ENCODE measurements at places on chromosomes 4 and X.

DNA sequence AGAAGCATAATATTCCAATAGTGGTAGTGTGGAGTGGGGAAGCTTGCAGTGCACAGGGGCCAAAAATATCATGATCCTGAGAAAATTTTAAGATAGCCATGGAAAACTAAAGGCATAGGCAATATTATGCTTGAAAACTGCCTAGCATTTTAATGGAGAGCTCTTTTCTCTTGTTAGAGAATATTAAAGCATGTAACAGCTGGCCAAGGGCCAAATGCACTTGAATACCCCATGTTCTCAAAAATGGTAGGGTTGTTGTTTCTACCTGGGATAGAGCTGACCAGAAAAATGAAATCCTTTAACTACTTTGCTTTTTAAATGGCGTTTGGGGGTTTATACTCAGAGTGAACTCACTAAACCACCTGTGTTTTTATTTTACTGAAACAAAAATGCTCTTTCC lies 739.6 kb upstream of the SLIT2 start:
- no peak overlapping the region for H3K27ac ChIP-seq
- no peaks in the 10 kb centered on the region for H3K36me3 ChIP-seq
- H3K4me3 ChIP-seq: no peak overlapping the region
- H3K27me3 ChIP-seq: no peaks in the 10 kb centered on the region
- DNase-seq: no peak

DNA sequence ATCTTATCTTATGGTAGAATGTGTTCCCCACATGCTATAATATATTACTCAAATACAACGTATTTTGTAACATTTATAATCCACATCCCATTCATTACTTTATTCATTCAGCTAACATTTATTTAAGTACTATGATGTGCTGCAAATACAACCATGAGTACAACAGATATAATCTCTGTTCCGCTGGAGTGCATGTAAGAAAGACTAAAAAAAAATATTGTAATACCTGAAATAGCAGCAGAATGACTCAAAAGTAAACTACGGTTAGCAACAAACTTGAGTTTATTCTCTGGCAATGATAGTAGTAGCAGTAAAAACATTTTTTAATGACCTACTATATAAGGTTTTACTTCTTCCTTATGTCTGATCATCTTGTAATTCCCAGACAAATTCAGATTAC lies 1776.3 kb downstream of the STIM2 start:
- no peak overlapping the region for H3K27ac ChIP-seq
- no peaks in the 10 kb centered on the region for H3K4me1 ChIP-seq
- H3K27me3 ChIP-seq: no peaks in the 10 kb centered on the region
- no peaks in the 10 kb centered on the region for H3K36me3 ChIP-seq
- no peak for DNase-seq
- no peak overlapping the region for H3K4me3 ChIP-seq

GRCh38 chr4:1154126-1154522 lies 18.3 kb downstream of the SPON2 start:
- H3K4me1 ChIP-seq: peaks cover 10% of the 10 kb centered on the region
- peaks cover 2% of the 10 kb centered on the region for H3K27me3 ChIP-seq
- H3K36me3 ChIP-seq: no peaks in the 10 kb centered on the region
- peak overlapping the region; percentile 44 for H3K27ac ChIP-seq

GRCh38 chr4:46385946-46386345 lies 4.0 kb downstream of the GABRA2 start:
- no peaks in the 10 kb centered on the region for H3K36me3 ChIP-seq
- H3K27ac ChIP-seq: no peak overlapping the region
- no peak overlapping the region for H3K4me3 ChIP-seq
- DNase-seq: no peak
- peaks cover 49% of the 10 kb centered on the region for H3K27me3 ChIP-seq
- peaks cover 20% of the 10 kb centered on the region for H3K4me1 ChIP-seq

DNA sequence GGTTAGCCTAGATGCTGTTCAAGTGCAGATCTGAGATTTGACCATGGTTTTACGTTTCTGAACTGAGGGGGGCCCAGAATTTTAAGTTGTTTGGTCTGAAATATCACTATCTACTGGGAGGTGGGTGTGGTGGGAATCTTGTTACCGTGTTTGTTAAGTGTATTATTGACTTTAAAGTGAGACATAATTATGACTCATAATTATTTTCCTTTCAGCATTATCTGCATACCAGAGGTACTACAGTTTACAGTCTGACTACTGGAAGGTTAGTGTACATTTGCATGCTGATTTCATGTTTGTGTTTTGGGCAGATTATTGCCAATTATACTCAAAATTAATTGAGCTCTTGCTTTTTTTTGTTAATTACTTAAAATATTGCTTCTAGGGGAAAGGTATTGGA lies 101.5 kb downstream of the KDM6A start:
- no peak overlapping the region for H3K4me3 ChIP-seq
- no peaks in the 10 kb centered on the region for H3K27me3 ChIP-seq
- no peaks in the 10 kb centered on the region for H3K36me3 ChIP-seq
- H3K4me1 ChIP-seq: no peaks in the 10 kb centered on the region
- DNase-seq: no peak

DNA sequence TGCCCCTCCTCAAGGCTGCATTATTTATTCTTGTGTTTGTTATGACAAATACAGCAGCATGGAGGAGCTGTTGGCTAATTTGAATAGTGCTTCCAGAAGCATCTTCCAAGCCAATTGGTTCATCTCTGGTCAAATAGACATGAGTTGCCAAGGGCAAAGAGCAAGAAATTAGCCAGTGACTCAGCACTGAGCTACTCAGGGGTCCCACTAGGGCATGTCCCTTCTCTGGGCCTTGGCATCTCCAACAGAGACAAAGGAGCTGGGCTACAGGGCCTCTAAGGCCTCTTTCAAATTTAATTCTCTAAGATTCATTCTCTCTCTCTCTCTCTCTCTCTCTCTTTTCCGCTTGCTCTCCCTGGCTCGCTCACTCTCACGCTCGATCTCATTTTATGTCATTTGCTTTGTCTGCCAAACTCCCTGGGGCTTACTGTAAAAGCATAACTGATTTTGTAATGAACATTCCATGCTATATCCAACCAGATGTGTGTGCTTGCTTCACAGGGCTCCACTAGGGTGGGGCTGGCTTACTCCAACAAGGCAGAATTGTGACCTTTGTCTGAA lies 86.7 kb upstream of the MAGEA4 start:
- no peaks in the 10 kb centered on the region for H3K36me3 ChIP-seq
- peaks cover 10% of the 10 kb centered on the region for H3K4me1 ChIP-seq
- H3K27ac ChIP-seq: no peak overlapping the region
- H3K4me3 ChIP-seq: no peak overlapping the region
- H3K27me3 ChIP-seq: no peaks in the 10 kb centered on the region
- no peak for DNase-seq

DNA sequence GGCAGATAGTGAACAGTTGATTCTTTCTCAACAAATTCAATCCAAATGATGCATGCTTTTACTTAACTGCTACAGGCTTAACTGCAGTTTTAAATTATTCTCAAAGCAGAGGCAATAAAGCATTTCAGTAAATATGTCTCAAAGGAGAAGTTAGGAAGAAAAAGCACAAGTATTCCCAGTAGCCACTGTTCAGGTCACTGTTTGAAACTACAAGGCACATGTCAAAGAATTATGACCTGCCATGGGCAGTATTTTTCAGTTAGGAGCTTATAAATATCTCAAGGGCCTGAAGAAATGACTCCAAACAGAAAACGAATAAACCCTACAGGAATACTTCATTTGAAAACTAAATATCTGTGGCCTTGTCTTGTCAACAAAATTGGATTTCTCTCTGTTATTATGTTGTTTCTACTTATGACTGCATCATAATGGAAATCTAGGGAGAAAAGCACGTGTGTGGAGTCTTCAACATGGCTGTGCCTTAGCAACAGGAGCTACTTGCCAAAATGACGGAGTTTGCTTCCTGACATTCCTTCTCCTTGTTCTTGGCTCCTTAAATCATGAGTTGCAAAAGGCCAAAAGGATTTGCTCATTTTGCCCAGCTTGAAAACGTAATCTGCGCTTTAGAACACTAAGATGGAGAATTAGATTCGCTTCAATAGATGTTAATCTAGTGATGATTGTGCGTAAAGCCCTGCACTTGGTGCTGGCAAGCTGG lies 67.6 kb upstream of the GPR101 start:
- H3K27ac ChIP-seq: no peak overlapping the region
- H3K4me1 ChIP-seq: no peaks in the 10 kb centered on the region

GRCh38 chrX:40170830-40171512 lies 73.2 kb upstream of the BCOR start:
- DNase-seq: no peak
- no peaks in the 10 kb centered on the region for H3K27me3 ChIP-seq
- peaks cover 57% of the 10 kb centered on the region for H3K4me1 ChIP-seq

GRCh38 chrX:23742174-23742696 lies 841 bp downstream of the ACOT9 start:
- H3K4me1 ChIP-seq: no peaks in the 10 kb centered on the region
- no peaks in the 10 kb centered on the region for H3K27me3 ChIP-seq
- H3K4me3 ChIP-seq: peak overlapping the region; percentile 70
- DNase-seq: no peak

DNA sequence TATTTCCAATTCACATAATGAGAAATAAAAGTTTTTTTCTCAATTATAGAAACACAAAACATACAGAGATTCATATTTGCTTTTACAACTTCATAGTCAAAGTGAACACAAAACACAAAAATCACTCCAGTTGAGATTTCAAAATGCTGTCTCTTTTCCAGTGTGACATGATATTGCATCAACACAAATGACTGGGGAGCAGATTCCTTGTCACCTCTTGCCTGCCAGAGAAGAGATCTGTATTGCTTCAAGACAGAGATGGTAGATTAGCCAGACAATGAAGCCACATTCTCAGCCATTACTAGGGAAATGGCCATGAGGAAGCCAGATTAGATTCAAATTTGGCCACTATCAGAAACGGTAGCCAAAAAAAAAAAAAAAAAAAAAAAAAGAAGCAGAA lies 2313.1 kb upstream of the AGA start:
- H3K27me3 ChIP-seq: no peaks in the 10 kb centered on the region
- no peaks in the 10 kb centered on the region for H3K4me1 ChIP-seq

GRCh38 chrX:16578218-16578617 lies 71.7 kb upstream of the S100G start:
- no peaks in the 10 kb centered on the region for H3K36me3 ChIP-seq
- no peaks in the 10 kb centered on the region for H3K27me3 ChIP-seq
- H3K27ac ChIP-seq: no peak overlapping the region
- no peaks in the 10 kb centered on the region for H3K4me1 ChIP-seq

GRCh38 chr4:159298502-159298901 lies 195.6 kb downstream of the RAPGEF2 start:
- no peak for DNase-seq
- peak overlapping the region; percentile 37 for H3K4me3 ChIP-seq
- H3K36me3 ChIP-seq: no peaks in the 10 kb centered on the region
- H3K4me1 ChIP-seq: peaks cover 14% of the 10 kb centered on the region
- H3K27ac ChIP-seq: peak overlapping the region; percentile 76
